RPMI7951 (cell line): ENCODE measurements at places on chromosomes 4 and X. TPM values are rescaled to one million over a fixed set of nuclear protein-coding genes. Genes with fewer than 3 reads are reported as not detected.

DNA sequence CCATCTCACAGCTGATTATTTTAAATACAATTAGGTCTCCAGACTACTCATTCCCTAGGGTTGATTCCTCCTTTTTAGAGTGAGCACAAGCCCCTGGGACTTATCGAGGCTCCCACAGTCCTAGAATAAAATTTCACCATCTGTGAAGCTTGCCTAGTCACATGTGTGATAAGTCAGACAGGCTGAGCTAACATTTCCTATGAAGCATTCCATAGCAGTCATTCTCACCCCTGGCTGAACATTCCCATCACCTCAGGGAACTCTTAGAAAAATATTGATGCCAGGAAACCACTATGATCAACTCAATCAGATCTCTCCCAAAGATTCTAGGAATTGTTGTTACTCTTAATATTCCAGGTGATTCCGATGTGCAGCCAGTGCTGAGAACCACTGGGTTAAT lies 37.7 kb downstream of the ARHGEF9 start:
- peak; percentile 20 for DNase-seq

DNA sequence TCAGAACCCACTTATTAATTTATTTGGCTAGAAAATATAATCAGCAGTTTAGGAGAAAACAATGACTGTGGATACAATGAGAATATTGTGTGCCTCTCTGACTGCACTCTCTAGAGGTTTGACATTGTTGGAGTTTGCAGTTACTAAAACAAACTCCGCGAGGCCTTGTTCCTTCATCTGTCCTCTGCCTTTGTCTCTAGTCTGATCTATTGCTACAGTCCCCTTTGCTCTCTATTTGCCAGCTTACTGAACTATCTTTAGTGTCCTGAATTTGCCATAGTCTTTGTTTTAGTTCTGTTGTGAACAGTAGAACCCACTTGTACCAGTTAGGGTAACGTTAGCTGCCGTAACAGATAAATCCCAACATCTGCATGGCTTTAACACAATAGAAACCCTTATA lies 81.4 kb upstream of the RPS6KA3 start:
- DNase-seq = no peak

The FTSJ1 gene
- total RNA-seq = 120 and 137 TPM in 2 replicates

DNA sequence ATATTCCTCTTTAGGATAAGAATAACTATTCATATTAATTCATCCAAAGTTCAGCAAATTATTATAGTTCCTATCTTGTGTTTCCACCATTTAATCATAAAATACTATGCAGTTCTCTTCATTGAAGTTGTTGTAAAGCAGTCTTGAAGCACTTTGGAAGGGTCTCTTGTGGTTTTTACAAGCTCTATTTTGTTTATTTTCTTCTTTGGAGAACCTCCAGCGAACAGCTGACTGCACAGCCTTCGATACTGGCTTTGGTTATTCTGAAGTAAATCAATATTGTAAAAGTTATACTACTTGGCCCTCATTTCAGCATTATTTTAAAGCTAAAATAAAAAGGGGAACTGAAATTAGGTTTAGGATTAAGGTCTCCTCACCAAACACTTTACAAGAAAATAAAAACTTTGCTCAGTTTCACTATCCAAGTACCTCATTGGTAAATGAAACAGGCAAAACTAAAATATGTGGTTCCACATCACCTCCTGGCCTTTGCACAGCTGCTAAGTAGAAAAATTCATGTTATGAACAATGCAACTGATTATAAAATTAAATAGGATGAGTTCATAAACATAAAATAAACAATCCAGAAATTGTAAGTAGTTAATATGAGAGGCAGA lies 1629.2 kb upstream of the ADGRL3 start:
- DNase-seq = no peak

DNA sequence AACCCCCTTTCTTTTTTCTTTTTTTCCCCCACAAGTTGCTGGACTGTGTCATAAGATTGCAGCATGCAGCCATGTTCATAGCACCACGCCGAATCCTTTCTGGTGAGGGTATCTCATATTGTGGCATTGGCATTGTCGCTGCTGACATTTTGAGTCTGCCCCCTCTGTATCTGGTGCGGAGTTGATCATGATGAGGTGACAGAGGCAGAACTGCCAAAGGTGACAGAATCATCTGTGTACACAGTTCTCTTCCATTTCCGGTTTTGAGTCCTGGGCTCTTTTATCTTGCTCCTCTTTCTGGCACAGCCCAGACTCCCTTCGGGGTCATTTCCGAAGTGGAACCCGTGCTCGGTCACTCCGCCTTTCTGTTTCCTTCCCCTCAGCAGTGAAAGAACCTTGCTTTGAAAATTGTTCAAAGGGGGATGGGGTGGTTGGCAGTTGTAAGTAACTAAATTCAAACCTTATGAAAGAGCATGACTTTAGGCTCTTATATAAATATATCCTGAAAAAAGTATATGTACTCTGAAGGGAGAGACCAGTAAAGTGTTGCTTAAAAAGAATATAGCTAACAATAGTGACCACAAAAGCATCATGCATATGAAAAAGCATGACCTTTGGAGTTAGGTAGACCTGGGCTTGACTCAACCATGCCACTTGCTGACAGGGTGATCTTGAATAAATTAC lies 55.0 kb upstream of the BMP2K start:
- DNase-seq = no peak

GRCh38 chrX:35670889-35671288 lies 127.3 kb upstream of the MAGEB16 start:
- no peak for DNase-seq

DNA sequence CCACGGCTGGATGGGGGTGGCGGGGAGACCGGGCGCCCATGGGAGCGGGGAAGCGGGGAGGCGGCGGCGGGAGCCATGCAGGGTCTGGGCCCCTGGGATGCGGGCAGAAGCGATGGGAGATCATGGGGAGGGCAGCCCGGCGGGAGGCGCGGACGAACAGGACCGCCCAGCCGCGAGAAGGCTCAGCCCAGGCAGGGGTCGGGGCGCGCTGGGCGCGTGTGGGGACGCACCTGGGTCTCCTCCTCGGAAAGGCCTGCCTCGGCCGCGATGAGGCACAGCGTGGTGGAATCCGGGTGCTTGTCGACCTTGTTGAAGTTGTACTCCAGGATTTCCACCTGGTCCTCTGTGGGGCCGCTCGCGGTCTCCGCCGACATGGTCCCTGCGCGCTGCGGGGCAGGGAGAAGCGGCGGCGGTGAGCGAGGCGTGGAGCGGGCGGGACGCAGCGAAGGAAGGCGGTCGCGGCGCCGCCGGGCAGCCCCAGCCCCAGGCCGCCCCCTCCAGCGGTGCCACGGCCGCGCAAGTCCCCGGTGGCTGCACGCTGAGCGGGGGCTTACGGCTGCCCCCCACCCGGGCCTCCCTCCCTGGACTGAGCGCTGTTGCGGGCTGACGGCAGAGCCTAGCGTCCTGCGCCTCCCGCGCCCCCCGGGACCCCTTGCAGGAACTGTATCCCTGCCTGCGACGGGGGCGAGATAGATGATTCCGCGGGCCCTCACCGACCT lies 25.3 kb downstream of the HOPX start:
- no peak for DNase-seq

- no peak for DNase-seq
Measured at GRCh38 chrX:120668357-120668756, 38.5 kb upstream of the C1GALT1C1 start.

- no peak for DNase-seq
Measured at GRCh38 chr4:74886484-74886883, 46.4 kb upstream of the PARM1 start.
